ENCODE measurements at places on chromosomes 6 and 20.

DNA sequence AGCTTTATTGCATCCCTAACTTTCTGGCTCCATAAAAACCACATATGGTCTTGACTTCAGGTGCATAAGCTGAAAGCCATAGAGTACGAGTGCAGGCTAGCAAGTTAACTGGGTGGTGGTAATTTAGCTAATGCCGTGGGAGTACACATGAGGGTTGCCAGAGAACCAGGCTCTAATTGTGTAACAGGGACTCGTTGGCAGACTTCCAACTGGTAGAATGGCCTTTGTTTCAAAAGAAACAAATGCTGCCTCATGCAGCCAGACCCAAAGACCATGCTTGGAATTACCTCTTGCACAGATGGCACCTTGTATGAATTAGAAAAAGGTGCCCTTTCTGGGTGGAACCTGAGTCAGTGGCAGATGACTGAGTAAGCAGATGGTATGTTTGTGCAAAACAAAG, 73.2 kb downstream of the LY86 start:
- no peak overlapping the region for H3K27ac ChIP-seq
- no peaks in the 10 kb centered on the region for H3K4me1 ChIP-seq
- H3K36me3 ChIP-seq = no peaks in the 10 kb centered on the region
- DNase-seq = no peak
- H3K4me3 ChIP-seq = no peak overlapping the region

GRCh38 chr6:5302220-5302946, 41.1 kb downstream of the FARS2 start:
- no peaks in the 10 kb centered on the region for H3K36me3 ChIP-seq
- H3K27ac ChIP-seq = no peak overlapping the region
- no peak for DNase-seq
- H3K4me1 ChIP-seq = peaks cover 9% of the 10 kb centered on the region

GRCh38 chr20:34579979-34580940, 21.7 kb downstream of the MAP1LC3A start:
- DNase-seq = no peak
- no peak overlapping the region for H3K4me3 ChIP-seq
- H3K27me3 ChIP-seq = no peaks in the 10 kb centered on the region
- H3K4me1 ChIP-seq = peaks cover 25% of the 10 kb centered on the region
- no peak overlapping the region for H3K27ac ChIP-seq

DNA sequence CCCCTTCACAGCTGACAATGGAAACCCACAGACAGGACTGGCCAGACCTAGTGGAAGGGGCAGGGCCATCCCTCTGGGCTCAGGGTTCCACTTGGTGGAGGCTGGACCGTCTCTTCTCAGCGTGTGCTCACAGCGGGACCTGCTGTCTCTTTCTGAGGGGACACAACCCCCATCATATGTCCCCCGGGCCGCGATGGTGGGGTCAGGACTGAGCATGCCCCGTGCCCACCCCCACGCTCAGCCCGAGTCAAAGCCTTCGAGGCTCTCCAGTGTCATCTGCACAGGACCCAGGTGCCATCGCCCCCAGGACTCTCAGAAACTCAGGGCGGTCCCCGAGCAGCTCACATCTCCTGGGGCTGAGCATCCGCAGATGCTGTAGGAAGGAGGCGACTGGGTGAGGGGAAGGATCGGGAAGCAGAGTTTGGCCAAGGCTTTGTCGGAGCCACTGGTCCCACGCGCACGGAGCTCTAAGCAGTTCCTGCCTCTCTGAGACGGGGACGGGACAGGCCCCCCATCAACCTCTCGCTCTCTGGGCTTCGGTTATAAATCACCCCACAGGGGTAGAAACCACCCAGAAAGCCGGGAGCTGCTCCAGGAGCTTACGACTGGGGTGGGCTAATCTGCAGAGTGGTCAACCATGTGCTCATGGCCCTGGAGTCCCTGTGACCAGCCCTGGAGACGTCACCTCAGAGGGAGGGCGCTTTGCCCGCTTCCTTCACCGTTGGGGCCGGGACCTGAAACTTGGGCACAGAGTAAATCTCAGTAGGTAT, 183.4 kb upstream of the SULF2 start:
- H3K36me3 ChIP-seq = no peaks in the 10 kb centered on the region
- DNase-seq = no peak
- no peak overlapping the region for H3K27ac ChIP-seq
- no peaks in the 10 kb centered on the region for H3K4me1 ChIP-seq
- H3K4me3 ChIP-seq = no peak overlapping the region

DNA sequence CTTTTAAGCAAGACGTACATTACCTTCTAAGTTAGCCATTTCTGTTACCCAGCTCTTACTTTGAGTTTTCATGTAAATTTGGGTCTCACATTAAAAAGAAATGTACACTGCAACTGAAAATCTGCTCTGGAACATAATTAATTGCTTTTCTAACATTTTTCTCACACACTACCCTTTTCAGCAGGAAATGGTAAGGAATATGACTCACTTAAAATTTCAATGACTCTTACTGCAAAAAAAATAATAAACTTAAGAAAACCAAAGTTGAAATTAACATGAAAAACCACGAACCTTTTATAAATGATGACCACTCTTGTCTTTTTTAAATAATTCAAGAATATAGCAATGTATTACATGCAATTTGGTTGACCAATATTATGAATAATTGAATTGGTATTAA, 1.3 kb downstream of the CGA start:
- no peak overlapping the region for H3K4me3 ChIP-seq
- H3K27ac ChIP-seq = no peak overlapping the region
- peaks cover 4% of the 10 kb centered on the region for H3K4me1 ChIP-seq

- no peak overlapping the region for H3K27ac ChIP-seq
- H3K4me1 ChIP-seq = no peaks in the 10 kb centered on the region
- H3K36me3 ChIP-seq = no peaks in the 10 kb centered on the region
Observed at GRCh38 chr6:150622941-150623874, 23.5 kb downstream of the PLEKHG1 start.

- peaks cover 12% of the 10 kb centered on the region for H3K4me1 ChIP-seq
- H3K27me3 ChIP-seq = no peaks in the 10 kb centered on the region
- DNase-seq = no peak
Observed at GRCh38 chr6:30626484-30627366, at the start of gene ATAT1. TSS of gene ATAT1 (plus strand) at chr6:30626874.

DNA sequence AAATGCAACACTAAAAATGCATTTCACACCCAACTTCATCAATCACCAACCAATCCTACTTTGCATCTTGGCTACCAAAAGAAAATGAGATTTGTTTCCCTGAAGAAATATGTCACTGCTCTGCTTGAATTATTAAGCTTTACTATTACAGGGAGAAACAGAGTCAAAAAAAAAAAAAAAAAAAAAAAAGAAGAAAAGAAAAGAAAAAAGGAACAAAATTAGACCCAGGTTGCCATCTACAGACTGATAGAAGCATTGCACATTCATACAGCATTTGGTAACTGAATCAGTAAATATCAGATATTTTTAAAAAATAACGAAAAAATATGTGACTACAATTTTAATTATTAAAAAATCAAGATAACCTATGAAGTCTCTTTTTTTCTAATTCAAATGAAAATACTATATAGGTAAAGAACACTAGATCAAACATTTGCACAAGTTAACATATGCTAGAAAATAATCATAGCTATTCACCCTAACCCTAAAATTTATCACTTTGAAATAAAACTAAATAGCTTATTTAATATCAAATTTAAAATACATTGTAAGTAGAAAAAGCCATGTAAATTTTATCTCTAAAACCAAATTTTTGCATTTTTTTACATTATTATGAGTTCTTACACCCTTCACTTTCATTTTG, 83.3 kb downstream of the DCDC2 start:
- no peak for DNase-seq
- no peaks in the 10 kb centered on the region for H3K4me1 ChIP-seq
- no peak overlapping the region for H3K27ac ChIP-seq
- no peak overlapping the region for H3K4me3 ChIP-seq

DNA sequence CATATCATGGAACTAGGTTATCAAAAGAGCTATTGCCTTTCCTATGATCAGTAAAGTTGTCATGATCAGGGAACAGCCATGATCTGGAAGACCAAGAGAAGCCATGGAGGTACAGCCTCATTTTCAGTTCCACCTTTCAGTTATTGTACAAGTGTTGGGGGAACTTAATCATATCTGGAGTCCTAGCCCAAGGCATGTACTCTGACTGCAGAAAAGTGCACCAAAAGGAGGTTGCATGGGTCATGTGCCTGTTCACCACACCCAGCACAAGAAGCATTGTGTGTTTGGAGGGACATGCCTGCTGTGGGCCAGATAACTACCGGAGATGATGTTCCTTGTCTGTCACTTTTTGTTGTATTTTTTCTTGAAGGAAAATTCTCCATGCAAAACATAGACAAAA, 185.8 kb upstream of the MAN1A1 start:
- H3K27ac ChIP-seq = no peak overlapping the region
- H3K27me3 ChIP-seq = no peaks in the 10 kb centered on the region
- DNase-seq = no peak
- no peak overlapping the region for H3K4me3 ChIP-seq

DNA sequence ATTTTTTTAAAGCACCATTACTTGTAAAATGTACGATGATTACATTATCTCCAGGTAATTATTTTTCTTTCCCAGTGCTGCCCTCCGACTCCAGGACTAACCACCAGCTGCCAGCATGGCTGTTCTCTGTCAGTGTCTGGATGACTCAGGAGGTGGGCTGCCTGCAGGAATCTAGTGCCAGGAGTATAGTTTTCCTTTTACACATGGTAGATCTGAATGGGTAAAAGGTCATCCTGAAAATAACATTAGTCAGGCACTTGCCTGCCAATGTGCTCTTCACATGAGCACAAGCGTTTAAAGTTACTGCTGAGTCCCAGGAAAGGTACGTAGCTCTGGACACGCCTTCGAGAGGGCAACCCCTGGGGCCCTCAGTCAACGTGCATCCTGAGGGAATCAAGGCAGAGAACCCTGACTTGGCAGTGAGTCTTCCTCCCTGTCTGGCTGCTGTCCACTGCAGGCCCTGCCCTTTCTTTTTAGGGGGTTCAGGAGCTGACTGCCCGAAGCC, 2.4 kb downstream of the DYNLT1 start:
- H3K27ac ChIP-seq = peak overlapping the region; percentile 90
- H3K27me3 ChIP-seq = no peaks in the 10 kb centered on the region
- peaks cover 13% of the 10 kb centered on the region for H3K36me3 ChIP-seq

DNA sequence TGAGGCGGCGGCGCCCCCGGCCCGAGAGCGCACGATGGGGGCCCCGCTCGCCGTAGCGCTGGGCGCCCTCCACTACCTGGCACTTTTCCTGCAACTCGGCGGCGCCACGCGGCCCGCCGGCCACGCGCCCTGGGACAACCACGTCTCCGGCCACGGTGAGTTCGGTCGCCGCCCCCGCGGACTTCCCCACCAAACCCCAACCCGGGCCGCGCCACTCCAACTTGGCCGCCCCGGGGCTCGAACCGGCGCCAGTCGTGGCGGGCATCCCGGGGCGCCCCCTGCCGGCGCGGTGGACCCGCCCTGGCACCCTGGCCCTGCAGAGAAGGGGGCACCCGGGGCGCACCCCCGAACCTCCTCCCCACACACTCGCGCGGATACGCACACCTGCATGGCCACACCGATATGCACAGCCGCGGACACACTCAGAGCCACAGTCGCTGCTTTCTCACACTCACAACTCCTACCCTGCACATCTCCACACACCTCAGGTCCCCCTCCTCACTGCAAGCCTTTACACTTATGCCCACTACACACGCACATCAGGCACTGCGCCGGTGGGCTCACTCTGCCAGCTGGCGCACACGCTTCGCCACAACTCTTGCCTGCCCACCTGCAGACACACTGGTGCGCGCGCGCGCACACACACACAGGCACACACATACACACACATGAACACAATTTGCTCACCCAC, 535 bp downstream of the VSTM2L start:
- H3K27ac ChIP-seq = no peak overlapping the region
- H3K4me3 ChIP-seq = peak overlapping the region; percentile 41
- peaks cover 17% of the 10 kb centered on the region for H3K4me1 ChIP-seq
- no peaks in the 10 kb centered on the region for H3K36me3 ChIP-seq

DNA sequence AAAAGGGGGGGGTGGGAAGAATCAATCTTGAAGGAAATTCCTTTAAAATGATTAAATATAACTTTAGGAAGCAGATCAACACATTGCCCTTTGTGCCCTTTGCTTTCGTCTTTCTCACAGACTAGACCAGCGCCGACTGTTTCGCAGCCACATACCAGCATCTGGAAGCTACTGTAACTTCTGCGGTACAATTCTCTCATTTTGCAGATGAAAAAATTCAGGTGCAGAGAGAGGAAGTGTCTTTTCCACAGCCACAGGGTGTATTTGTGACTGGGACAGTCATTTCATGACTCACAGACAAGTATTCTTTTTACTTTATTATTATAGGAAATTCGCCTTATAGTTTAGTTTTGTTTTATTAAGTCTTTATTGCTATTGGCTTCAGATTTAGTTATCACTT, 84.2 kb downstream of the UST start:
- no peak overlapping the region for H3K27ac ChIP-seq
- H3K4me3 ChIP-seq = peak overlapping the region; percentile 36
- H3K4me1 ChIP-seq = peaks cover 35% of the 10 kb centered on the region
- H3K36me3 ChIP-seq = no peaks in the 10 kb centered on the region

DNA sequence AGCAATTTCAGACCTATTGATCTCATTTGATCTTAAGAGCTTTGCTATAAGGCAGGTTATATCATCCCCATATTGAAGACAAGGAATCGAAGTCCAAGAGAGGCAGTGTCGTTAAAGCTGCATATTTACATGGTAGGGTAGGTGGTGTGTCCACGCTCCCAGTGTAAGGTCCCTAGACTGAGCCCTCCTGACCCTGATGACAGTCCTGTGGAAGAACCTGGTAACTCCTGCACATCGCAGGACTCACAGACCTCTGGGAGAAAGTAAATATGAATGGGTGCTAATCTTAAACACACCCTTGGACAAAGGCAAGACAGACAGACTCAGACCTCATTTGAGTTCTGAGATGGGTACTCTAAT, 602 bp upstream of the HLA-DPB1 start:
- H3K27me3 ChIP-seq = peaks cover 38% of the 10 kb centered on the region
- H3K27ac ChIP-seq = no peak overlapping the region
- DNase-seq = no peak

DNA sequence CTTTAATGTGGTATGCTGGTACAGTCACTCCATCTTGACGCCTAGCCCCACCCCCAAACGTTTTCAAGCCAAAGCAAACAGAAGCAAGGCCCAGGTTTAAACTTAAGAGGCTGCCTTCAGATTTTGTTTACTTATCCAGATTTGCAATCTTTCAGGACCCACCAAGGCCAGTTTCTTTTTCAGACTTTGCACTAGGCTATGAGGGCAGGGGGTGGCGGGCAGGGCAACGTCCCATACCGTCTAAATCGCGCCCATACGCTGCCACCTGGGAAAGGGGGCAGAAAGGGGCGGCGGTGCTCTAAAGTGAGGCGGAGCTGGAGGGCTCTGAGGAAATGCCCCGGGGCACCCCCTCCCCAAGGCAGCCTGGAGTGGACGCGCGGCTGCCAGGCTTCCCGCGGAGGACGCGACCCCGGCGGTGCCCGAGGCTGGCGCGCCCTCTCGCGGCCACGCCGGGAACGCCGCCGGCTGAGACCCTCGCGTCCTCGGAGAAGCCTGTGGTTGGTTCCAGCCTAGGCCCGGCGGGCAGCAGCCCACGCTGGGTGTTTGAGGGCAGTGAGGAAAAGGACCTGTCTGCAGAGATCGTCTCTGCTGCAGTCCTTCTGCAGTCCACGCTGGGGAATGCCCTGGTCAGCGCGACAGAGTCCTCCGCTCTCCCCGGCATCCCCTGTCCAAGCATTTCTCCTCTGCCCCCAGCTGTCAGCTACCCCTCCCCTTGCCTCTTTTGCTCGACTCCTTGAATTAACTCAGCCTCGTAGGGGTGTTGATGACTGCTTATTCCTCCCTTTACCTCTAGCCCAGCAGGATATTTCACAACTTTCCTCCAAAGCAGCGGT, 129.2 kb upstream of the PRND start:
- peak overlapping the region; percentile 54 for H3K4me3 ChIP-seq
- H3K27ac ChIP-seq = no peak overlapping the region
- H3K27me3 ChIP-seq = peaks cover 13% of the 10 kb centered on the region
- no peaks in the 10 kb centered on the region for H3K36me3 ChIP-seq

All from keratinocyte (primary cell).